ENCODE measurements at places on chromosomes 2 and 18.

DNA sequence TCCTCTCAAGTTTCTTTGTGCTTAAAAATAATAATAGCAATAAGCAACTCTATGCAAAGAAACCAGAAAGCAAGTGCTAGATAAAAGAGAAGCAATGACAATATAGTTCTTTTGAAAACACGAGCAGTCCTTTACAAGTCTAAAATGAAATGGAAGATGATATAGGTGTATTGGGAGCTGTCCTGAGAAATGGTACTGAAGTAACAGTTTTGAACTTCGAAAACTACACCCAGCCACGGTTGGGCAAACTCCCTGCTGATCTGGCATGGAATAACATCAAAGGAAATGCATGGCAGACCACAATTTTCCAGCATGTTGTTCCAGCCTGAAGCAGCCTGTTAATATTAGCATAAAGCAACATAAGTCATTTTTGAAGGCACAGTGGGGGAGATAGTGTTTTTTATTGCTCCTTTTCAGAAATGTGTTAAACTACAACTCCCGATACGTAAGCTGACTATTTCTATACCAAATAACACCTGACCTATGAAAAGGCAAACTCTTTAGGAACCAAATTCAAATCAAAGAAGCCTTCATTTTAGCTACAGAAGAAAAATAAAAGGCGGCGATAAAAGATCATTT lies 596.1 kb upstream of the KLHL29 start:
- no peak for DNase-seq

GRCh38 chr18:54203914-54204313 lies 20.6 kb downstream of the MBD2 start:
- DNase-seq = no peak

DNA sequence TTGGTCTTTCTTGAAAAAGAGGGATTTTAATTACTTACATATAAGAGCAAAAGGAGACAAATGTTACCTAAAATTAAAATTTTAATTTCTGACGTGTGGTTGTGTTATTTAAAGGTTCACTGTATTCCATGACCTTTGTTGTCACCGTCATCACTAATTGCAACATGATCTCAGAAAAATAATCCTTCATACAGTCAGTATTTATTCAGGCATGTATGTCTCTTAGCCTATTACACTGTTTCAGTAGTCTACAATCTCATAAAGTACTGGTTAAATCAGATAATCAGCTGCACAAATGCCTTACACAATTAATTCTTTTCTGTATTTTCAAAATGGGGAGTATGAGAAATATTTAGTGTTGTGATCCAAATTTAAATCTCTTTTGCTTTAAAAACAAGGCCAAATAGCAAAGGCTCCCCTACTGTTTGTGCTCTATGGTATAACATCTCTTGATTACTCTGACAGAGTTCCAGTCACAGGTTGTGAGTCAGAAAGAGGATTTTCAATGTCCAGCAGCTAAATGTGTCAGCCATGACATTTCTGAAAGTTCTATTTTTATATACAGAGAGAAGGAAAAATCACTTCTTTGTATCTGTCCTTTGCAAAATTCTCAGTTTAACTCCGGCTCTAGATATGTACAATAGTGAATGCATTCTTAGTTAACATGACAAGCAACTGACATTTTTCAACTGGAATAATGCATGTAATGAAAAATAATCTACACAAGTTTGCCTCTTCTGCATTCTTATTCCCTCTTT lies 184.0 kb downstream of the FIGN start:
- DNase-seq = peak; percentile 46

DNA sequence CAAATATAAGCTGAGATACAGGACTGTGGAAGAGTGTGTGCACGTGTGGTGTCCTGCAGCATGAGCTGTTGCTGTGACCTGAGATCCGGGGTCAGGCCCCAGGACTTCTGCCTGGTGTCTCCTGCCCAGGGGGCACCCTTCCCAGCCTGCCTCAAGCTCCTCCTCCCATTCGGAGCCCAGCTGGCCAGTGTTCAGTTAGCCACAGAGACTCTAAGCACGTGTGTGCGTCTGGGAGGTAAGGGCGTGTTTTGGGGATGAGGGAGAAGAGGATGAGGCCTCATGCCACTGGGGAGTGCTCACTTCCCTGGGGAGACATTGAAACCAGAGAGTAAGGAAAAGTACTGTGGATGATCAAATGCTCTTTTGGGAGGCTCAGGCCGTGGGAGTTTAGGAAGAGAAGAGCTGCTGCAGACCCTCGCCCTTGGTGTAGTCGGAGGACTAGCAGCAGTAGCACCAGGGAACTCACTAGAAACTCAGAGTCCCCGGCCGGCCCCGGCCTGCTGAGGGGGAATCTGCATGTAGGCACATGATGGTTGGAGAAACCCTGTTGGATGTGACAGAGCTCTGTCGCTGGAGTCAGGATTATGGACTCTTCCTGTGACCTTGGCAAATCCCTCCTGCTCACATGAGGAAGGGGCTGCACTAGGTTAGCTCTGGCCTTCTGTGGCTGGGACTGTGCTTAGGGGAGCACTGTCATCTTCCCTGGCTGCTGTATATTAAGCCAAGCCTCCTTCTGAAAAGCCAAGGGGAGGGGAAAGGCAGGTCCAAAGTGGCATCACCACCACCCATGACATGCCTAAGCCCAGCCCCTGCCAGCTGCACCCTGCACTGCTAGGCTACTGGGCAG lies 231.1 kb downstream of the DYSF start:
- no peak for DNase-seq

GRCh38 chr2:70789304-70790135 lies 923 bp downstream of the FIGLA start:
- DNase-seq = peak; percentile 36

GRCh38 chr2:147500229-147500628 lies 344.6 kb upstream of the ACVR2A start:
- no peak for DNase-seq

- DNase-seq = no peak
These were observed 148.8 kb downstream of the PTGR3 start for GRCh38 chr18:75060185-75060584.
